ENCODE measurements at places on chromosomes 2 and 18. TPM values are rescaled to one million over a fixed set of nuclear protein-coding genes. Genes with fewer than 3 reads are reported as not detected.
A peak's percentile ranks its signal among the peaks of the same experiment; 100 is the strongest.

GRCh38 chr2:147025646-147026585, 818.9 kb upstream of the ACVR2A start:
- no peak for DNase-seq

DNA sequence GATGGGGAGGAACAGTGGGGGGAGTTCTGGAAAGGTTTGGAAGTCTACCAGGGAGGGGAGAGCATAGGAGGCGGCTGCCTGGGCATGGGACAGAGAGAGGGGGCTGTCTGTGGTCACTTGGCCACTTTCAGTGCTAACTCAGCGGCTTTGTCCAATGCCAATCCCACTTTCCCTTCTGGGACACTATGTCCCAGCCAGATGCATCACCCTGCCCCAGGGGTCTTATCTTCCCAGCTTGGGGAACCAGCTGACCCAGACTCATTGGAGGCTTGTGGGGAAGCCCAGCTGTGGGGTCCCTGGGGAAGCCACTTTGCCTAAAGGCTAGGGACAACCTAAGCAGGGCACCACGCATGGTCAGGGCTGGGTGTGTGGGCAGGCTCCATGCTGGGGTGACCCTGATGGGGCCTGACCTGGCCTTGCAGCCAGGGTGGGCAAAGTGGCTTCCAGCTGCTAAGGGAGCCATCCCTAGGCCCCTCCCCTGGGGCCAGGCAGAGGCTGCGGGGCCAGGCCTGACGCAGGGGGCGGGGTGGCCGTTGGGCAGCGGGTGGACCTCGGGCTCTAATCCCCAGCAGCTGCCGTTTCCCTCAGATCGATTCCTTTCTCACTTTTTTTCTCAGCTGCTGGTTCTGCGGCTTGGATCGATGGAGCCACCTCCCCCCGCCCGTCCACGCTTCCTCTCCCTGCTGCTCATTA, 1.6 kb upstream of the ASIC4 start:
- no peak for DNase-seq

DNA sequence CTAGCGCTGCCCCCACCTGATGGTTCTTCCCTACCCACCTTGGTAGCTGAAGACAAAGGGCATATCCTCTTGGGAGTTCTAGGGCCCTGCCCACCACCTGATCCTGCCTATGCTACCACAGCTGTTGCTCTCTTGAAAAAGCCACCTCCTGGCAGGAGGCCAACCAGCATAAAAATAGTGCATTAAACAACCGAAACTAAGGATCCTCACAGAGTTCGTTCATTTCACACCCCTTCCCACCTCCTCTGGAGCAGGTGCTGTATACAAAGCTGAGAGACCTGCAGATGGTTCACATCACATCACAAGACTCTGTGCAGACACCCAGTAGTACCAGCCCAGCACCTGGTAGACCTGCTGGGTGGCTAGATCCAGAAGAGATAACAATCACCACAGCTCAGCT, 1348.0 kb upstream of the TMEFF2 start:
- DNase-seq, result no peak

DNA sequence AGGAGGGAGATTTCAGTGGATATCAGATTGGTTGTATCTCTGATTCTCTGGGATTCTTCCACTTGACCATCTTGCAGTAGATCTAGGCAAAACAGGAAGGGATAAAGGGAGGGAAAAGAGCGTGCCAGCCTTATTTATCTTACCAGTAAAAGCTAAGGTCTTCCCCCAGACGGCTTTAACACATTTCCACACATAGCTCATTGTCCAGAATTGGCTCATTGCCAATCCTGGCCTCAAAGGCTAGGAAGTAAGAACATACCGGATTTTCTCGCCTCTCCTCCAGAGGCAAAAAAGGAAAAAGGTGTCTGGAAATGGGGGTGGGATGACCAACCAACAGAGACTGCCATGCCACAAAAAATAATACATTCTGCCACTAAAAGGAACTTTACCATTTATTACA, 411.6 kb upstream of the NRP2 start:
- peak; percentile 4 for DNase-seq

DNA sequence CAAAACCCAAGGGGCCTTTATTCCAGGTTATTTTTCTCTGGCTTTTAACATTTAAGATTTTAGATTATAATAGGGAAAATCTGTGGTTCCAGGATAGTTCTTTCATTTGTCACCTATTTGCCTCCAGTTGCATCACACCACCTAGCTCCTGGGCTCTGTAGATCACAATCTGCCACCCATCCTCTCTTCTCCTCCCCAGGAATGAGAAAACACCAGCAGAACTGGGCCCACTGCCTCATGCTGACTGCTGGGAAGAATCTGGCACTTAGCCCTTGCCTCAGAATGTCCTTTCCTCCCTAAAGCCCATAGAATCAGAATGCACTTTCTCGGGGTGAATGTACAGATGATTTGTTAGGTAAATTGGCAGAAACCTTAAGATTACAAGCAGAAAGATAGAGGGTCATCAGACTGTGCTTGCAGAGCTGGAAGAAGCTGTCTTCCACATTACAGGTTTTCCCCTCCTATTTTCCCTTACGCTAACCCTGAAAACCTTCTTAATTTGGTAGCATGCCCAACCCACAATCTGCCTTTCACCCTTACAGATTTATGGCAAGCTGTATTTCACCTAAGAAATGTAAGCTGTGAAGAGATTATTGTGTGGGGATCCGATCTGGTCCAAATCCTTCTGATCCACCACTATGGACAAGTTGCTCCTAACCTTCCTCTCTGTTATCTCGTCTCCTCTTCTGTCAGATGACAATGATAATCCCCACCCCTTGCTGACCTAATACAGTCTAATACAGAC, 72.6 kb downstream of the LRRC30 start:
- DNase-seq, result no peak

- DNase-seq, result no peak
Measured at GRCh38 chr18:41538751-41539150, 416.3 kb upstream of the PIK3C3 start.

Gene KCTD1
- total RNA-seq, result 8.5 TPM

Gene MOGAT1
- 0.38 TPM for total RNA-seq

- DNase-seq, result no peak
Measured at GRCh38 chr2:96789245-96789617, 26.8 kb upstream of the CNNM3 start.

Gene PKDCC
- total RNA-seq, result 79.3 TPM

All from mucosa of descending colon (tissue), 3 donors.